ENCODE measurements at places on chromosomes 5 and 9.

- DNase-seq, result no peak
Observed at GRCh38 chr5:12901696-12902095, 997.5 kb upstream of the CTNND2 start.

GRCh38 chr9:95521699-95522098 is 4.9 kb upstream of the PTCH1 start:
- no peak for DNase-seq

GRCh38 chr5:33306758-33307157 is 134.0 kb upstream of the TARS1 start:
- DNase-seq, result no peak

GRCh38 chr9:129223551-129224208 is 45.6 kb upstream of the IER5L start:
- no peak for DNase-seq

DNA sequence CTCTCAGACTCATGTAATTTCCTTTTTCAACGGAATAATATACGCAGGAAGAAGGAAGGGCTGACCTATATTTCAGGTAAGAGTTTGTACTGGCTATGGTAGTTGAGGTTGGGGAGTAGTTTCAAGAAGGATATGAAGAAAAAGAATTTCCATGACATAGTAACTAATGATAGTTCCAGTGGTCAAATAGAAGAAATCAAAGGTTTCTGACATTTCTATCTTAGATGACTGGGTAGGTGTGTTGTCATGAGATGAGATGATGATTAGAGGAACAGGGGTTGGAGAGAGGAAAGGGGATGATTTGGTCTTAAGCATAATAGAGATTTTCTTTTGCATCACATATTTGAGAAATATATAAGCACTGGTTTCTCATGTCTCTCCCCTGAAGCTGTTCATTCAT is 166.0 kb downstream of the SPATA31D1 start:
- DNase-seq, result no peak

- no peak for DNase-seq
Observed at GRCh38 chr9:98256756-98257155, 1.3 kb upstream of the TBC1D2 start.

GRCh38 chr9:27157097-27157496 is 48.1 kb downstream of the TEK start:
- DNase-seq, result no peak

DNA sequence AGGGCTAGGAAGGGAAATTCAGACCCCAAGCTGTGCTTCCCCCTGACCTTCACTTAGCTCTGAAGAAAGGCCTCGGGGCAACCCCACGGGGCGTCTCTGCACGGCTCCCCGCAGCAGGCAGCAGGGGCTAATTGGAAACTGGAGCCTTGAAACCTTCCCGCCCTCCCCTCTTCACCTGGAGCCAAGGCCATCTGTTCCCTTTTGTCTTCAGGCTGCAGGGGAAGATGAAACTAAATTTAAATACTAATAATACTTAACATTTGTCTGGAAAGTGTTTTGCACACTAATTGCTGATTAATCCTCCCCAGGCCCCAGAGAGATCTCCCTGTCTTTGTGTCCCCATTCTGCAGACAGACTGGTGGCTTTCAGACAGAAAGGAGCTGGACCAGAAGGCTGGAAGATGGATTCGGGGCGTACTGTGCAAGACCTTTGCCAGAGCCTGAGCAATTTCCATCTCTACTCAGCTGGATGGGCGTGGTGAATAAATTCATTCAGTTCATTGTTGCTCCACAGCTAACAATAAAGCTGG is 34.1 kb upstream of the CPLX2 start:
- no peak for DNase-seq
